ENCODE measurements at places on chromosomes 5 and 9.
A peak's percentile ranks its signal among the peaks of the same experiment; 100 is the strongest.

DNA sequence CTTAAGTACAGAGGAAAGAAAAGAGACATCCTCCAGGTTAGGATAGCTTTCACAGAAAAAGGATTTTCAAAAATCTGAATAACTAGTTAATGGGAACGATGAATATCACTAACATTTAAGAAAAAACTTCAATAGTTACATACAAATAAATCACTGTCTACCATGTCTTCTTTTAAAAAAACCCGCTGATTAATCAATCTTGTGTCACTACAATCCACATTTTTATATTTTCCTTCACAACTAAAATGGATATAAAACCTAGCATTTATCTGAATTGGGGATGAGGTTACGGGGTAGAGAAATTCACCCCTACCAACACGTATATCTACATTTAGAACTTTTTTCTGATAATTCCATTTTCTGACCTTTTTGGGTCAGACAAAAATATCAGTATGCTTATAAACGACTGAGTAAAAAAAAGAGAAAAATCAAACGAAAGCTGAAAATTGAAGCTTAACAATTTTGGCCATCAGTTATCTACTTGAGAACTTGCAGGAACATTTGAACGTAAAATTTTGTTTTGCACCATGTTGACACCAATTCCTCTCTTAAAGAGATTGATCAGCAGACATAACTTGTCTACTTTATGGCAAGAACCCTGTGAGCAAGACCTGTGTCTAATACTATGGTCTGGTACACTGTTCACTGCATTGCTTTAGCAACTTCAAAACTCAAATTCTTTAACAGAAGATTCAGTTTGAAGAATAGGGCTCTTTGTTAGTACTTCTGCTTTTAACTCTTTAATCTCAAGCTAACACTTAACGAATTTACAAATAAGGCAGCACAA is 4.8 kb downstream of the NR3C1 start:
- no peak for DNase-seq

GRCh38 chr9:82490019-82490499 is 501.5 kb downstream of the SPATA31D1 start:
- DNase-seq = no peak

DNA sequence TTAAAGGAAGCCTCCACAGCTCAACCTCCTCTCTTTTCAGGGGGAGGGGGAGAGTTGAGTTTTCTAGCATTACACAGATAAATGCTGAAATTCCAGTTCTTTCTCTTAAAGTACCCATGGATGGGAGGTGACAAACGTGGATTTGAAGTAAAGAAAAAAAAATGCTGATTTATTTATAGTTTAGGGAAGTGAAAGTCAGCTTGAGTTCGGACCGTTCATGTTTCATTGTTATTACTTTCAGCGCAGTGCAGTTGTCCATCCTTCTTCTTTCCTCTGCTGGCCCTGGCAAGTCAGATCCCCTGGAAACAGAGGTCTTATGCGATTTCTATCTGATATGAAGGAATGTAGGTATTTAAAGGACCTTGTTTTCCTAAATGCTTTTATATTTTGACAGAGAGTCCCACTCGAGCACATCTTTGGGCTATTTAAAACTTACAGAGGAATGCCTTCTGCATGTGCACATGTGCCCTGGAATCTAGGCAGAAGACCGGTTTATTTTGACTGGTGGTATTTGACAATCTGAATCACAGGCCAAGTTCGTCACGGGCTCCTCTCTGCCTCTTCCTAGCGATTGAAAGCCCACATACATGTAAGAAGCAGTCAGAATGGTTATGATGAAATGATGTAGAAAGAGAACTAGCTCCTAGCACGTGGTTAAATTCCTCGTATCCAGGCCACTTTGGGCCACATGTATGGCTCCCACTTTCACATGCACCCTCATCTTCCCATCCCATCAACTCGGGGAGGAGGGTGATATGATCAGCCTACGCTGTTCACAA is 385.2 kb upstream of the KLF4 start:
- DNase-seq = peak; percentile 41

DNA sequence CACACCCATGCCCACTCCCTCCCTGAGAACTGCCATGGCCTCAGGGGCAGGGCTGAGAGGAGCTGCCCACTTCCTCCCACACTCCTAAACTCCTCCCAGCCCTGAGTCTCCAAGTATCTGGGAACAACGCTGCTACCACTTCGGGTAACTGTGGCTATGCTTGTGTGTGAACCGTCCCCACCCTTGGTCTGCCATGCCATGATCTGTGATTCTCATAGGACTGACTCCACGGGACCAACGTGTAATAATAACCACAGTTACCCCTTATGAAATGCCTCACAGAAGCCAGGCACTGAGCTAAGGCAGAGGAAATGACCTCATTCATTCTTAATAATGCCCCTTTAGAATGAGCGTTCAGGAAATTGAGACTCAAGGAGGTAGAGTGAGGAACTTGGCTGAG is 103.9 kb upstream of the SMIM23 start:
- DNase-seq = peak; percentile 7

DNA sequence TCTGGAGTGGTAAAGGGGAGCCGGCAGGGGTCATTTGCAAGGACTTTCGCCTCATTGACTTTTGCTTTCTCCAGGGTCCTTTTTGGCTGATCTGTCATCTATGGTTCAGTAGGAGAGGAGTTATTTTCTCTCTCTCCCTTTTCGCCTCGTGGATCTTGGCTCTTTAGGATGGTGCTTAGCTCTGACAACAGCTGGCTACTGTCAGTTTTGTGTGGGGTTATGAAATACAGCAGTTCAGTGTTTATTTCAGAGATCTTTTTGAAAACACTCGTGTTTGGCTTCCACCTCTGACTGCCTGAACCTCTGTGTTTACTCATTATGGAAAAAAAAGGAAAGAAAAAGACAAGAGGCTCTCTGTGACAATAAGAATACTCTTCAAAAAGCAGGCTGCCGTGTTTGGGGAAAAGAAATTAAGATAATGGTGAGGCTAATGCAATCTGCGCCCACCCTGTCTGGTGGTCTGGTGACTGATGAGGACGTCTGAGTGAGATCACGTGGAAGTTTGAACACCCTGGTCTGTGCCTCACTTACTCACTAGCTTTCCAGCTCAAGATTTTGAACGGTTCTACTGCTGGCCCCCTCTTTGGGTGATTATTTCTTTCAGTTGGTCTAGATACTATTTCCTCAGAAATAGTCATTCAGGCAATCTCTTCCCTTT is 567.7 kb downstream of the CAAP1 start:
- no peak for DNase-seq

GRCh38 chr5:87733897-87734296 is 321.2 kb upstream of the CCNH start:
- no peak for DNase-seq

DNA sequence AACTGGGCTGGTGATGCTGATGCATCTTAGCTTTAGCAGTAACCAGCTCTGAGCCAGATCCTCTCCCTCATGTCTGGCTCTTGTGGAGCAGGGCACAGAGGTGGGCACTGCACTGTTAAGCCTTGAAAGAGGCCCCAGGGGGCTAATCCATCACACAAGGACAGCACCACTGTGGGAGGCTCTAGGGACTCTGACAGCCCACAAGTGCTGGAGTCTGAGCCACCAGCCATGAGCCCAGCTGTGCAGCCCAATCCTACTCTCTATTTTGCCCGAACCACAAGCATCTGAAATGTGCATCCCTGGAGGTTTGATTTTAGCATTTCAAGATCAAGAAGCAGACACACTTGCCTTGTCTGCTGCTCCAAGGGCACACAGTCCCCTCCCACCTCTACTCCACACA is 407.1 kb upstream of the TRPC7 start:
- no peak for DNase-seq

- no peak for DNase-seq
Measured at GRCh38 chr9:73234008-73234360, 82.3 kb downstream of the ANXA1 start.

Data from stromal cell of bone marrow (primary cell).